ENCODE measurements at places on chromosomes 2 and 18. TPM values are rescaled to one million over a fixed set of nuclear protein-coding genes. Genes with fewer than 3 reads are reported as not detected.

Gene RTKN
- total RNA-seq = 36.3 TPM

Gene ATG16L1
- total RNA-seq = 33.8 TPM

Gene FLACC1
- total RNA-seq = not detected

Gene CFAP221
- total RNA-seq = 0.51 TPM

Gene CD207
- total RNA-seq = 0.26 TPM

Gene POTEI
- total RNA-seq = 0.26 TPM

Gene TRIM43
- total RNA-seq = not detected

Gene MPV17
- total RNA-seq = 45.1 TPM

Gene LIMS4
- 11.3 TPM for total RNA-seq

Gene MRPL53
- 25.9 TPM for total RNA-seq

Gene PAX3
- not detected for total RNA-seq

Gene CHRNG
- total RNA-seq = not detected

GRCh38 chr2:215579809-215580208 is 143.9 kb upstream of the FN1 start:
- H3K4me1 ChIP-seq = no peaks in the 10 kb centered on the region
- H3K36me3 ChIP-seq = peaks cover 5% of the 10 kb centered on the region
- no peak for DNase-seq
- H3K27me3 ChIP-seq = no peaks in the 10 kb centered on the region

DNA sequence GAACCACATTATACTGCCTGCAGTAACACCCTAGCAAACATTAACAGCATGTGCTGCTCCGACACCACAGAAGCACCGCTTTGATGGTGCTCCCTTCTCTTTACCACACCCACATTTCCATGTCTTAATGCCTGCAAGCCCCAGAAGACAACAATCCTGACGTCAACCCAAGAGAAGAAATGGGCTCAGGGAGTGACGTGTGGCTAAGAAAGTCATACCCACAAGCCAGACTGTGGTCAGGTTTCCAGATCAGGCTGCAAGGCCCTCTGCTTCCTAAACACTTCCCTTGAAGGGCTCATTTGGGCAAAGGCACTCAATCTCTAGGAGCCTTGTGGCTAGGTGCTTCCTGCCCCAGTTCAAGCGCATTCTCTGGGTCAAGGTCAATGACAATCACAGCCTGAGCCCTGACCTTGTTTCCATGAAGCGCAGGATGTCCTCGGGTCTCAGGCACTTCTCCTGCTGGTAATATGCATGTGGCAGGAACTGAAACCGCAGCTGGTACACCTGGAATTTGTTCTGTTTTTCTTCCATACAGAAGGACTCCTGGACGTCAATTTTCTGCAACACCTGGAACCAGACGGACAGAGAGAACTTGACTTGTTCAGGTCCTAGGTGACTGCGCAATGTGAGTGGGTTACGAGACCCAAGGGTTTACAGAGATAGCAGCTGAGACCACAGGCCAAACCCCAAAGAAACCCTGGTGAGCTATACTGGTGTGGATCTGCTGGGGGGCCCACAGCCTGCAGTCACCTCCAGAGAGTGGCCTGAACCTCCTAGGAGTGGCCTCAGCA is 67.2 kb downstream of the POLR1A start:
- peak; percentile 14 for DNase-seq
- no peak overlapping the region for H3K4me3 ChIP-seq
- no peaks in the 10 kb centered on the region for H3K27me3 ChIP-seq
- peaks cover 32% of the 10 kb centered on the region for H3K4me1 ChIP-seq
- H3K36me3 ChIP-seq = no peaks in the 10 kb centered on the region
- H3K27ac ChIP-seq = peak overlapping the region; percentile 97

DNA sequence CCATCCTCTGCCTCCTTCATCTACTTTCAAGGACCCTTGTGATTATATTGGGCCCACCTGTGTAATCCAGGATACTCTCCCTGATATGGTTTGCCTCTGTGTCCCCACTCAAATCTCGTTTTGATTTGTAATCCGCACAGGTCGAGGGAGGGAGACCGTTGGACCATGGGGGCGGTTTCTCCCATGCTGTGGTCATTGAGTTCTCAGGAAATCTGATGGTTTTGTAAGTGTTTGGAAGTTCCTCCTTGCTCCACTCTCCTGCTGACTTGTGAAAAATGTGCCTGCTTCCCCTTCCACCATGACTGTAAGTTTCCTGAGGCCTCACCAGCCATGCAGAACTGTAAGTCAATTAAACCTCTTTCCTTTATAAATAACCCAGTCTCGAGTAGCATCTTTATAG is 42.0 kb upstream of the EML6 start:
- H3K27me3 ChIP-seq = no peaks in the 10 kb centered on the region
- H3K36me3 ChIP-seq = no peaks in the 10 kb centered on the region
- no peak overlapping the region for H3K4me3 ChIP-seq
- no peaks in the 10 kb centered on the region for H3K4me1 ChIP-seq
- DNase-seq = no peak

GRCh38 chr2:33204945-33205344 is 258.2 kb downstream of the LTBP1 start:
- no peaks in the 10 kb centered on the region for H3K36me3 ChIP-seq
- H3K27me3 ChIP-seq = no peaks in the 10 kb centered on the region
- no peak for DNase-seq
- H3K27ac ChIP-seq = no peak overlapping the region
- H3K4me1 ChIP-seq = no peaks in the 10 kb centered on the region

GRCh38 chr2:237336131-237336530 is 77.8 kb downstream of the COL6A3 start:
- H3K4me1 ChIP-seq = no peaks in the 10 kb centered on the region
- no peaks in the 10 kb centered on the region for H3K27me3 ChIP-seq

- H3K4me1 ChIP-seq = peaks cover 4% of the 10 kb centered on the region
- H3K27me3 ChIP-seq = no peaks in the 10 kb centered on the region
- H3K27ac ChIP-seq = no peak overlapping the region
- no peak for DNase-seq
- no peak overlapping the region for H3K4me3 ChIP-seq
- no peaks in the 10 kb centered on the region for H3K36me3 ChIP-seq
Measured at GRCh38 chr2:133579274-133579673, 11.0 kb upstream of the NCKAP5 start.

GRCh38 chr2:69080071-69080470 is 67.1 kb downstream of the ANTXR1 start:
- no peak for DNase-seq
- H3K4me3 ChIP-seq = no peak overlapping the region
- H3K27me3 ChIP-seq = no peaks in the 10 kb centered on the region
- H3K36me3 ChIP-seq = no peaks in the 10 kb centered on the region

DNA sequence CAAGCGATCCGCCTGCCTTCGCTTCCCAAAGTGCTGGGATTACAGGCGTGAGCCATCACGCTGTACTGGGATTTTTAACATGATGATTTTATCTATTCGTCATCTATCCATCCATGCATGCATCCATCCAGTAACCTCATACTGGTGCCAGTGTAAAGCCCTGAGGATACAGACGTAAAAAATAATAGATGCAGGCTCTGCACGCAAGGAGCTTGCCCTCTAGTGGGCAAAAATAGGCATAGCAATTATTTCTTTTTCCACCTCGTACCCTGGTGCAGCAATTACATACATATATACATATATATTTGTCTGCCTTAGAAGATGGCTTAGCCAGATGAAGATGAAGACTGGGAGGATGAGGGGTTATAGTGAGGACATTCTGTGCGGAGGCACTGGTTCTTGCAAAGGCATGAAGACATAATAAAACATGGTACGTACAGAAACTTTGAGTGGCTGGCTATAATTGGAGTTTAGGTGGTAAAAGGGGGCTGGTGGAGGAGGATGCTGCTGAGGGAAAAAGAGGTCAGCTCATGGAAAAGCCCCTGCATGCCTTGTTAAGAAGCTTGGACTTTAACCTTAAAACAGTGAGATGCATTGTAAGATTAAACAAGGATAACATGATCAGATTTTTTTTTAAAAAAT is 19.6 kb upstream of the RPIA start:
- DNase-seq = no peak
- no peaks in the 10 kb centered on the region for H3K36me3 ChIP-seq
- H3K27ac ChIP-seq = no peak overlapping the region
- no peaks in the 10 kb centered on the region for H3K27me3 ChIP-seq

- DNase-seq = no peak
- H3K27ac ChIP-seq = no peak overlapping the region
- no peaks in the 10 kb centered on the region for H3K4me1 ChIP-seq
Measured at GRCh38 chr2:21395366-21395765, 271.6 kb downstream of the TDRD15 start.

- no peak overlapping the region for H3K4me3 ChIP-seq
- H3K27ac ChIP-seq = peak overlapping the region; percentile 77
- no peaks in the 10 kb centered on the region for H3K36me3 ChIP-seq
- no peaks in the 10 kb centered on the region for H3K27me3 ChIP-seq
Measured at GRCh38 chr2:191866195-191866594, 19.3 kb upstream of the CAVIN2 start.

GRCh38 chr2:123061534-123061933 is 963.6 kb upstream of the CNTNAP5 start:
- no peaks in the 10 kb centered on the region for H3K4me1 ChIP-seq
- no peak overlapping the region for H3K4me3 ChIP-seq
- H3K27me3 ChIP-seq = no peaks in the 10 kb centered on the region
- DNase-seq = no peak

- no peak for DNase-seq
- no peak overlapping the region for H3K4me3 ChIP-seq
- no peaks in the 10 kb centered on the region for H3K4me1 ChIP-seq
- H3K27me3 ChIP-seq = no peaks in the 10 kb centered on the region
- no peaks in the 10 kb centered on the region for H3K36me3 ChIP-seq
Measured at GRCh38 chr2:64426183-64426952, 27.6 kb upstream of the LGALSL start.

- H3K4me1 ChIP-seq = no peaks in the 10 kb centered on the region
- no peaks in the 10 kb centered on the region for H3K36me3 ChIP-seq
- H3K27ac ChIP-seq = no peak overlapping the region
- H3K27me3 ChIP-seq = no peaks in the 10 kb centered on the region
- H3K4me3 ChIP-seq = no peak overlapping the region
- no peak for DNase-seq
Measured at GRCh38 chr2:215843579-215843978, 169.8 kb downstream of the MREG start.

- peak overlapping the region; percentile 88 for H3K4me3 ChIP-seq
- H3K27ac ChIP-seq = peak overlapping the region; percentile 99
Measured at GRCh38 chr2:64018701-64019082, 536 bp downstream of the VPS54 start.

DNA sequence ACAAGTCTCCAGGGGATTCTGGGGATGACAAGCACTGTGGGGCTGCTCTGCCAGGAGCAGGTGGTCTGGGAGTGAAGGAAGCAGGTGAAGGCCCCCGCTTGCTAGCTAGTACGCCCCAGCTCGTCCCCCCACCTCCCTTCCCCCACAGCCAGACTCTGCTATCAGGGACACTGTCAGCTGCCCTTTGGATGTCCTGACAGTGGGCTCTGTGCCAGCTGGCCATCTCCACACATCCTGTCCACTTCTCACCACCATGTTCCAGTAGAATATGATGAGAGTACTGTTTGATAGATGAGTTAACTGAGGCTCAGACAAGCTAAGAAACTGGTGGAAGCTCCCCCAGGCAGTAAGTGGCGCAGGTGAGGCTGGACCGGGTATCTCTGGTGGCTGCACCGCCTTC is 276.2 kb downstream of the CELF4 start:
- H3K27me3 ChIP-seq = no peaks in the 10 kb centered on the region
- no peak overlapping the region for H3K27ac ChIP-seq
- no peak overlapping the region for H3K4me3 ChIP-seq
- no peak for DNase-seq
- no peaks in the 10 kb centered on the region for H3K4me1 ChIP-seq

- H3K4me3 ChIP-seq = no peak overlapping the region
- no peaks in the 10 kb centered on the region for H3K27me3 ChIP-seq
- no peaks in the 10 kb centered on the region for H3K4me1 ChIP-seq
- H3K36me3 ChIP-seq = no peaks in the 10 kb centered on the region
Measured at GRCh38 chr2:189698020-189698887, 23.8 kb downstream of the ANKAR start.

DNA sequence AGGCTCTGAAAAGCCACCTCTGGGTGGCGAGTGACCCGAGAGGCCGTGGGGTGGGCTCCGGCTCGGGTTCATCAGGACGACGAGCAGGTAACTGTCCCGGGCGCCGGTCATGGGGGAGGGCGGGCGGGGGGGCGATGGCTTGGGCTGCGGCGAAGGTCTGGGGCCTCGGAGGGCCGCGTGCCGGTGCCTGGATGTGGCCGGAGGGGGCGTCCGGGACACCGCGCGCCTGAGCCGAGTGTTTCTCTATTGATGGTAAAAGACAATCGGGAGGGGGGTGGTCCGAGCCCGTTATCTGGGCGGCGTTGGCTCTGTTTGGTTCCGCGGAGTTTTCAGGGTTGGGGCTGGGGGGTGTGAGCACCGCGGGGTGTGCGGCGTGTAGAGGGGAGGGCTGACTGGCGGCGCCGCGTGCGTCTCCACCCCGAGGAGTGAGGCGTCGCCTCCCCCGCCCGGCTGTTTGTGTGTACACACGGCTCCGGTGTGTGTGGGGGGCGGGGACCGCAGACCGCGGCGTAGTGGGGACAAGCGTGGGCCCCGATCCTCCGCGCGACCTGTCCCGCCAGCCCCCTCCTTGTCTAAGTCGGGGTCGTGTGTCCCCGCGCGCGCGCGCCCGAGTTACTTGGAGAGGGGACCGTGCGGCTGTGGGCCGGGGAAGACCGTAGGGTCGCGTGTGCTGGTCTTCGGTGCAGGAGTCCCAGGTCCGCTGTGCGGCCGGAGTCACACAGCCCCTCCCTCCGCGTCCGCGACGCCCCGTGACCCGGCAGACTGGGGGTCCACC is 1.6 kb downstream of the CTIF start:
- H3K4me1 ChIP-seq = peaks cover 3% of the 10 kb centered on the region
- H3K36me3 ChIP-seq = no peaks in the 10 kb centered on the region
- DNase-seq = peak; percentile 65
- H3K27ac ChIP-seq = peak overlapping the region; percentile 93
- H3K27me3 ChIP-seq = no peaks in the 10 kb centered on the region

DNA sequence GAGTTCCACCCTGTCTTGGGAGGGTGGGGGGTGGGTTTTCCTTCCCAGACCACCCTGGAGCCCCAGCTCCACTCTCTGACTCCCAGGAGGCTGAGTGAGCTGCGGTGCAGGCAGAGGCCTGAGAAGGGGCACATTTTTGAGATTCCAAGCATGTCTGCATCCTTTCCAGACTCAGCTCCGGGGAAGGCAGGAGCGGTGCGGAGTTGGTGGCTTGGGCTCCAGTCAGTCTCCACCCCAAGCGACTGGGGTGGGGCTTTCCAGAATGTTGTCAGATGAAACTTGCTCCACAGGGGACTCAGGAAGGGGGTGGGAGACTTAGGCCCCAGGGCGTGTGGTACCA is 44.2 kb upstream of the HS6ST1 start:
- H3K4me3 ChIP-seq = no peak overlapping the region
- DNase-seq = no peak
- no peak overlapping the region for H3K27ac ChIP-seq
- no peaks in the 10 kb centered on the region for H3K27me3 ChIP-seq
- H3K36me3 ChIP-seq = no peaks in the 10 kb centered on the region
- no peaks in the 10 kb centered on the region for H3K4me1 ChIP-seq
